ENCODE measurements at places on chromosomes 3 and 15. TPM values are rescaled to one million over a fixed set of nuclear protein-coding genes. Genes with fewer than 3 reads are reported as not detected.
A peak's percentile ranks its signal among the peaks of the same experiment; 100 is the strongest.

The KCNMB2 gene
- polyA plus RNA-seq, result not detected

The ZNF80 gene
- polyA plus RNA-seq, result not detected

The CDV3 gene
- polyA plus RNA-seq, result 56.7 TPM

The KCNMB3 gene
- 0.54 TPM for polyA plus RNA-seq

- no peak for DNase-seq
- H3K4me3 ChIP-seq, result no peak overlapping the region
- no peak overlapping the region for H3K27ac ChIP-seq
- H3K36me3 ChIP-seq, result no peaks in the 10 kb centered on the region
- H3K4me1 ChIP-seq, result no peaks in the 10 kb centered on the region
- H3K27me3 ChIP-seq, result no peaks in the 10 kb centered on the region
Measured at GRCh38 chr3:162802228-162802965, 1305.8 kb downstream of the OTOL1 start.

DNA sequence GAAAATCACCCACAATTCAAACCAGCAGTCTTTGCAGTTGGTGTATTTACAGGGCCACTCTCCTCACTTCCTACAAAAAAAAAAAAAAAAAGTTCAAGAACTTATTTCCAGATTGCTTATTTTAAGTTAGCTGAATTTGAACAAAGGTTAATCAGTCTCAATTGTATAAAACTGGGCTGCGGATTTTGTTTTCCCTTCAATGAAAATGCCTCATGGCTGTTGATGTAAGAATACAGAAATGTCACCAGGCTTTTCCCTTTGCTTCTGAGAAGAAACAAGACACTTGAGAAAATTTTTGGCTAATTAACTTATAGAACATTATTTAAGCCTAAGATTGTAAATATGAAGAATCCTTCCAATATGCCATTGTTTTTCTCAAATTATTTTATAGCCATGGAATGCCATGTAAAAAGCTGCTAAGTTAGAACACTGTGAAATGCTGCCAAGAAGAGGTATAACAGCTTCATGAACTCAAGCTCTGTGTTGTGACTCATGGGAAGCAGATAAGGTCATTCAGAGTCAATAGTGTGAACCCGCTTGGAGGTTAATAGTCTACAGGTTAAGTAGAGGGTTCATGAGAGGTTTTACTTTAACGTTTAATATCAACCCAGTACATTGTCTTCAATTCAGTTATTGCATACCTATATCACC is 84.3 kb upstream of the ABI3BP start:
- no peaks in the 10 kb centered on the region for H3K27me3 ChIP-seq
- H3K4me3 ChIP-seq, result no peak overlapping the region
- no peaks in the 10 kb centered on the region for H3K36me3 ChIP-seq
- no peak overlapping the region for H3K27ac ChIP-seq

- no peaks in the 10 kb centered on the region for H3K36me3 ChIP-seq
- H3K27me3 ChIP-seq, result no peaks in the 10 kb centered on the region
- peak within 1 kb of the TSS; percentile 89 for H3K27ac ChIP-seq
- H3K4me1 ChIP-seq, result peaks cover 19% of the 10 kb centered on the region
- H3K4me3 ChIP-seq, result peak within 1 kb of the TSS; percentile 85
- peak; percentile 51 for DNase-seq
Measured at GRCh38 chr3:51967384-51968169, at the start of gene PCBP4. Gene PCBP4 (minus strand): TSS chr3:51967454. CDS start chr3:51961240, 6,214 bp downstream.

DNA sequence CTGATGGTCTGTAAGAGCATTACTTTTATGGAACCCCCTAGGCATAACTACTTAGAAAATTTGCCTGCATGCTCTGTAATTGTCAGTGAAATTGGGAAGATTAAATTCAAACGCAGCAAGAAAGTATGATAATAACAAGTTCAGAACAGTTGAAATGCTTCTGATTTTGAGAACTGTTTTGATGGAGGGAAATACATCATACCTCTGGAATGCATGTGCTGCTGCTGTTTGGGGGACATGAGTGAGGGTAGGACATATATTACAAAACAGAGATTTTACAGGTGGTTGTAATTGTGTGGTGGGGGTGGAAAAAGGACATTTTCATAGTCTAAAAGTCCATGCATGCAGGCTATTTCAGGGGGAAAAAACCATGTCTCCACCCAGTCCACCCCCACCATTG is 135.0 kb upstream of the DPH6 start:
- no peak for DNase-seq
- no peaks in the 10 kb centered on the region for H3K27me3 ChIP-seq
- H3K4me3 ChIP-seq, result no peak overlapping the region
- H3K36me3 ChIP-seq, result no peaks in the 10 kb centered on the region
- H3K4me1 ChIP-seq, result peaks cover 20% of the 10 kb centered on the region
- no peak overlapping the region for H3K27ac ChIP-seq

GRCh38 chr3:102092617-102093466 is 243.5 kb downstream of the NFKBIZ start:
- no peaks in the 10 kb centered on the region for H3K27me3 ChIP-seq
- H3K4me3 ChIP-seq, result no peak overlapping the region
- peaks cover 38% of the 10 kb centered on the region for H3K4me1 ChIP-seq
- DNase-seq, result peak; percentile 30
- H3K27ac ChIP-seq, result no peak overlapping the region
- H3K36me3 ChIP-seq, result no peaks in the 10 kb centered on the region

GRCh38 chr3:184353546-184353941 is 7.9 kb downstream of the CLCN2 start:
- H3K4me3 ChIP-seq, result no peak overlapping the region
- DNase-seq, result no peak
- H3K4me1 ChIP-seq, result no peaks in the 10 kb centered on the region
- no peak overlapping the region for H3K27ac ChIP-seq
- H3K36me3 ChIP-seq, result peaks cover 10% of the 10 kb centered on the region

DNA sequence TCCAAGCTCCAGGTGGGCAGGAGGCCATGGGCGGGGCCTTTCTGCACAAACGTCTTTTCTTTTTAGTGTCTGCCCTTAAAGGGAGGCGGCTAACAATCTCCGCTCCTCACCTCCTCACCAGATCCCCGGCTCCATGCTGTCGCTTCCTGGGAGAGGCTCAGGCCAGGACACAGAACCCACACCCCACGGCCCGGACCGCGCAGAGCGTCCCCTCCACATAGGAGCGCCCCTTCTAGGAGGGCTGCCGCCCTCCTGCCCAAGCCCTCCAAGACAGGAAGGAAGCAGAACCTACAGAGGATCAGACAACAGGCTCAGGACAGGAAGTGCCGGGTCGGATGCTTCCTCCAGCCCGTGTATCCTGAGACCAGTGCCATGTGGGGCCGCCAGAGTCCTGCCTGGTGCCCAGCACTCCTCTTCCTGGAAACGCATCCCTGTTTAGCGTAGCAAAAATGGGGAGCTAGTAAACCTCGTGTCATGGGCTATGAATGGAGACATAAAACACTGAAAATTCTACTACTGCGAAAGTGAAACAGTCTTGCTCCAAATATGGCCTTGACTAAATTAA is 83.2 kb upstream of the ATP10A start:
- no peaks in the 10 kb centered on the region for H3K27me3 ChIP-seq
- H3K27ac ChIP-seq, result no peak overlapping the region
- no peak for DNase-seq

- no peaks in the 10 kb centered on the region for H3K27me3 ChIP-seq
- peak; percentile 64 for DNase-seq
- H3K4me1 ChIP-seq, result peaks cover 47% of the 10 kb centered on the region
- H3K27ac ChIP-seq, result peak overlapping the region; percentile 56
- no peak overlapping the region for H3K4me3 ChIP-seq
Measured at GRCh38 chr15:77607111-77607893, 25.4 kb downstream of the LINGO1 start.

DNA sequence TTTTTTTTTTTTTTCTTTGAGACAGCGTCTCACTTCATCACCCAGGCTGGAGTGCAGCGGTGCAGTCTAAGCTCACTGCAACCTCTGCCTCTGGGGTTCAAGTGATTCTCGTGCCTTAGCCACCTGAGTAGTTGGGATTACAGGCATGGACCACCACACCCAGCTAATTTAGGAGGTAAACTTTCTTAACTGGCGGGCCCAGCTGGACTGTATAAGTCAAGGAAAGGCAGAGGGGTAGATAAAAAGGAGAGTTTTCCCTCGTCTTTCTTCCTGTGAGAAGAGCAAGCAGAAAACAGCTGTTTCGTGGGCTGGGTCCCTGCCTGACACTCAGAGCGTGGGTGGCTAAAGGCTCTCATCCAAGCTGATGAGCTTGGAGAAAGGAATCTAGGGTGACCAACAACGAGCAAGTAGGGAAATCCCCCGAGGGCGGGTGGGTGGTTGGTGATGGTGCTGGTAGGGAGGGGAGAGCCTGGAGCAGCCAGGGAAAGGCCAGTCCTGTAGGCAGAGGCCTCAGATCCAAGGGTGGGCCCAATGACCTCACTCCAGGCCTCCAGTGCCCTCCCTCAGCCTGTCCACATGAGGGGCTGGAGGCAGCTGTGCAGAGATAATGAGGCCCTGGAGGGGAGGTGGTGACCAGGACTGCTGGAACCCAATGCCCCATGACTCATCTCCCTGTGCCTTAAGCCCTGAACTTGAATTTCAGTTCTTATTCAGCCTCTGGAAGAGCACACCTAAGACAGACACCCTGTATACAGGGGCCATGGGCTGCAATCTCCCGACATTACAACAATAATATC is 43.1 kb upstream of the LIMD1 start:
- H3K4me3 ChIP-seq, result no peak overlapping the region
- H3K27me3 ChIP-seq, result no peaks in the 10 kb centered on the region
- DNase-seq, result no peak
- peaks cover 5% of the 10 kb centered on the region for H3K36me3 ChIP-seq
- H3K4me1 ChIP-seq, result peaks cover 38% of the 10 kb centered on the region

GRCh38 chr3:196108075-196108743 is 26.3 kb upstream of the TFRC start:
- DNase-seq, result peak; percentile 14
- H3K36me3 ChIP-seq, result no peaks in the 10 kb centered on the region
- no peaks in the 10 kb centered on the region for H3K27me3 ChIP-seq
- H3K27ac ChIP-seq, result no peak overlapping the region
- no peaks in the 10 kb centered on the region for H3K4me1 ChIP-seq
- H3K4me3 ChIP-seq, result no peak overlapping the region

DNA sequence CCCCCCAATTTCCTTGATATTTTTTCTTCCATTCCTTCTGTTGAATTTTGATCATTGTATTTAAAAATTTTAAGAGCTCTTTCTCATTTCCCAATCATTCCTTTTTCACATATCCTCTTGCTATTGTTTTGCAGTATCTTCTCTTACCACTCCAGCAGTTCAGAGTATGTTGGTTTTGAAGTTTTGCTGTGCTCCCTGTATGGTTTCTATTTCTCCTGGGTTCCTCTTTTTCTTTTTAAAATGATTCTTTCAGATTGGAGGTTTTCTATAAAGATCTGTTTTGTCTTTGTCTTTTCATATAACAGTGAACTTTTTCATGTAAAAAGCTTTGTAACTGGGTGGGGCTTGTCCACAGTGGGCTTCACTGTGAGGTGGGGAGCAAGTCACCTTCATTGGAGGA is 12.8 kb downstream of the USP3 start:
- H3K4me3 ChIP-seq, result no peak overlapping the region
- no peaks in the 10 kb centered on the region for H3K36me3 ChIP-seq
- no peak for DNase-seq
- H3K4me1 ChIP-seq, result peaks cover 24% of the 10 kb centered on the region

- H3K27ac ChIP-seq, result no peak overlapping the region
- no peak for DNase-seq
- H3K27me3 ChIP-seq, result no peaks in the 10 kb centered on the region
- H3K36me3 ChIP-seq, result no peaks in the 10 kb centered on the region
Measured at GRCh38 chr3:170002879-170003278, 34.9 kb upstream of the GPR160 start.

GRCh38 chr15:70154718-70155347 is 57.1 kb upstream of the TLE3 start:
- H3K36me3 ChIP-seq, result no peaks in the 10 kb centered on the region
- peaks cover 24% of the 10 kb centered on the region for H3K4me1 ChIP-seq
- no peak overlapping the region for H3K4me3 ChIP-seq

DNA sequence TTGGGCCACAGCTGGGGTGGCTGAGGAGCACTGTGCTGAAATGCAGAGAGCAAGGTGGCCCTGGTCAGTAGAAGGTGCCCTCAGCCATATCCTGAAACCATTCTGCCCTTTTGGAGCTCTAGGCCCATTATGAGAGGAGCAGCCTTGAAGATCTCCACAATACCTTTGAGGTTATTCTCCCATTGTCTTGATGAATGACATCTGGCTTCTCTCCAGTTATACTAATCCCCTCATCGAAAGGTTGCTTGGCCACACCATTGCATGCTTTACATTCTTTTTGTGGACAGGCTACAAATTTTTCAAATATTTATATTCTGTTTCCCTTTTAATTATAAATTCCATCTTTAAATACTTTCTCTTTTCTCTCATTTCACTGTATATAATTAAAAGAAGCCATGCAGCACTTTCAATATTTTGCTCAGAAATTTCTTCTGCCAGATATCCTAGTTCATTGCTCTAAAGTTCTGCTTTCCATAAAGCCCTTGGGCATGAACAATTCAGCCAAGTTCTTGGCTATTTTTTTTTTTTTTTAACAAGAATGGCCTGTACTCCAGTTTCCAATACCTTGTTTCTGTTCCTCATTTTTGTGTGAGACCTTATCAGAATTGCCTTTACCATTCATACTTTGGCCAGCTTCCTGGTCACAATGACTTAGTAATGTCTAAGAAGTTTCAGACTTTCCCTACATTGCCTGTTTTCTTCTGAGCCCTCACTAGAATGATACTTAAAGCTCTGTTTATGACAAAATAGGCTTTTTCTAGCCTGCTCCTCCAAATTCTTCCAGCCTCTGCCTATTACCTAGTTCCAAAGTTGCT is 138.9 kb upstream of the SGO1 start:
- no peak overlapping the region for H3K27ac ChIP-seq
- no peaks in the 10 kb centered on the region for H3K27me3 ChIP-seq
- peak; percentile 7 for DNase-seq
- H3K4me1 ChIP-seq, result peaks cover 3% of the 10 kb centered on the region

DNA sequence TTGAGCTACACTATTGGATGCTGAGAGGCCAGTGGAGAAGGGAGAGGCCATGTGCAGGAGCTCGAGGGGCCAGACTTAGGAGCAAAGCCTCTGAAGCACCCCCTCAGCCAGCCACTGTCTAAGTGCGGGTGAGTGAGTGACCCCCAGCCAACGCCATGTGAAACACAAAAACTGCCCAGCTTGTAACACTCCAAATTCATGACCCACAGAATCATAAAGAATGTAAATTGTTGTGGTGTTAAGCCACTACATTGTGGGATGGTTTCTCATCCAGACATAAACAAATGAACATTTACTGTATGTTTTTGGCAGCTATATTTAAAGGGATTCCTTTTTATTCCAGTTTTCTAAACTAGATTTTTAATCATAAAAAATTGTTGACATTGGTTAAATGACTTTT is 27.2 kb upstream of the TMEM158 start:
- no peaks in the 10 kb centered on the region for H3K4me1 ChIP-seq
- no peak overlapping the region for H3K4me3 ChIP-seq
- H3K27me3 ChIP-seq, result no peaks in the 10 kb centered on the region

DNA sequence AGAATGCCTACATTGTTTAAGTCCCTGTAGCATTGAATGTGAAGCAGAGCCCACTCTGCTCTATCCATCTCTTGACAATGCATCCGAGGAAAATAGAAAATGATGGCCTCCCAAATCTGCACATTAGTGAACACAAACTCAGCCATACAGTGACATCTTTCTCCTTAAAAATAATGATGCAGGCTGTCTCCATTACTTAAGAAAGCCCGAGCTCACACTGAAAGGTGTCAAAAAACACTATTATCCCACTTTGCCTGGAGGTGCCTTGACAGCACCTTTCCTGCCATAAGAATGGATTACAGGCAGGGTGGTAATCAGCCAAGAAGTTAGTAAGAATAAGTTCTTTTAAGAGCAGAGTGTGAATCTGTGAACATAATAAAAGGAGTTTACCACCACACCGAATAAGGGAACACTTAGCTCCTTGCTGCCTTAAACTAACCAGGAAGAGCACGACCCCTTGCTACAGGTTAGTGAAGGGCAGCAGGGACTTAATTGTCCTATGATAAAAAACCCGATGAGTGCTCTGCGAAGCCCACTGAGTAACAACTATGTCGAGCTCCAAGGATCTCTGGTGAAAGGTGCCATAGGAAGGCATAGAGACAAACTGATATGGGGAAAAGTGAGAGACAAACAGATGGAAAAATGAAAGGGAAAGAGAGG is 123.2 kb upstream of the TUSC7 start:
- no peak overlapping the region for H3K4me3 ChIP-seq
- no peaks in the 10 kb centered on the region for H3K27me3 ChIP-seq
- DNase-seq, result no peak
- no peaks in the 10 kb centered on the region for H3K36me3 ChIP-seq
